ENCODE measurements at places on chromosomes 1 and 21.

DNA sequence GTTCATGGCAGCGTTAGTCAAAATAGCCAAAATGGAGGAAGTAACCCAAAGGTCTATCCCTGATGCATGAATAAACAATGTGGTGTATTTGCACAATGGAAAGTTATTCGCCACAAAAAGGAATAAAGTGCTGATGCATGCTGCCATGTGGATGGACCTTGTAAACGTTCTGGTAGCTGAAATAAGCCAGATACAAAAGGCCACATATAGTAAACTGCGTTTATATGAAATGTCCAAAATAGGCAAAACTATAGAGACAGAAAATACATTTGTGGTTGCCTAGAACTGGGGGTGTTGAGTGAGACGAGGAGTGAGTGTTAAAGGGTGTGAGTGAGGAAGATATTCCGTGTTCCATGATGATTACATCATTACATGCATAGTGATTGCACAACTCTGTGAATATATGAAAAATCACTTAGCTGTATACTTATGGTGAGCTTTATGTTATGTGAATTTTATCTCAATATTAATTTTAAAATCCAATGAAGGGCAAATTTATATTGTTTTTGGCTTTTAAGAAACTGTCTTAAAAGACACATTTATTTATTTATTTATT is 321.3 kb downstream of the KIF26B start:
- H3K4me3 ChIP-seq, result no peak overlapping the region
- no peak for DNase-seq
- no peaks in the 10 kb centered on the region for H3K4me1 ChIP-seq
- H3K36me3 ChIP-seq, result no peaks in the 10 kb centered on the region
- no peak overlapping the region for H3K27ac ChIP-seq

DNA sequence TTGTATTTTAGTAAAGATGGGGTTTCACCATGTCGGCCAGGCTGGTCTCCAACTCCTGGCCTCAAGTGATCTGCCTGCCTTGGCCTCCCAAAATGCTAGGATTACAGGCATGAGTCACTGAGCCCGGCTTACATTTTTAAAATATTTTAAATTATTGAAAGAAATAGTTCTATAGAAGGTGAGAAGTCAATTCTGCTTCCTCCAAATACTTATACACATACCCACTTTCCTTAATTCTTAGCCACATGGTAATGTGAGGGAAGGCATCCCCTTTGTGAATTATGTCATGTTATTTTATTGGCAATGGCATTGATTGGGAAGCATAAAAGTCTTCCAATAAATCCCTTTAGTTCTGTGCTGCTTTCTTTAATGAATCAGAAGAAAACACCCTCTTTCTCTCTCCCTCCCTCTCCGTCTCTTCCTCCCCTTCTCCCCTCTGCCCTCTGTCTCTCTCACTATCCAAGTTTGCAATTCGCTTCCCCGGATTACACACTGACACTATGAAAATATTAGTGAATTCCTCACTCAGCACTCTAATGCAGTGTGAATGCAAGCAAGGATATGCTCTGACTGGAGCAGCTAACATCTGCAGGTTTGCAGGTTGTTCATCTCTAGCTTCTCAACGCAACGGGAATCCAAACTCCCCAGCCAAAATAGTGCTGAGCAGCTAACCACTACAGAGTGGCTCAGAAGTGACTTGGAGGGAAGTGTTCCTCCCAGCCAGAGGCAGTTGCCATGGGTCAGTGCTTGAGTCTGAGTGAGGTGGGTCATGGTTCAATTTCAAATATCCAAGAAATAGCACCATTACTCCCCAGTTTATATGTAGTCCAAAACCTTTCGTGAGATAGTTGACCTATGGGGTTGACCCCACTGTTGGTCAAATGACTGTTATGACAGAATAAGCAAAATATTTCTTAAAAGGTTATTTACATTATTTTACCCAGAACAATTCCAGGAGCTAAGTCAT is 77.8 kb upstream of the CD55 start:
- H3K27me3 ChIP-seq, result no peaks in the 10 kb centered on the region
- no peaks in the 10 kb centered on the region for H3K36me3 ChIP-seq
- no peak for DNase-seq

DNA sequence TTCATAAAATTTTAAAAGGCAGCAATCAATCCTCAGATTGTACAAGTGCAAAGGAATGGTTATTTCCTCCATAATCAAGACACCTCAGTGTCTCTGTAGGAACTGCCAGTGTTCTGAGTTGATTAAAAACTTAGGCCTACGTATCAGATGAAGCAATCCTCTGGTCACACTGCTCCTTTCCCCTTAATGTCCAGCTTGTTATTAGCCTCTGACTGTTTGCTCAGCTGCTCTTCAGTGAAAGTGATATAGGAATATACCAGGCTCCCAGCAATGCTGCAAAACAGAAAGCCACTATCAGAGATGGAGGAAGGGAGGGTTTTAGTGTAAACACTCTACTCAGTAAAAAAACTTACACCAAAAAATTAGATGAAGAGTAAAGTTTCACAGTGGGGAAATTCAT is 49.8 kb downstream of the SLC35D1 start:
- no peak for DNase-seq
- no peaks in the 10 kb centered on the region for H3K27me3 ChIP-seq
- peaks cover 7% of the 10 kb centered on the region for H3K4me1 ChIP-seq
- peaks cover 79% of the 10 kb centered on the region for H3K36me3 ChIP-seq
- H3K27ac ChIP-seq, result no peak overlapping the region
- H3K4me3 ChIP-seq, result no peak overlapping the region

DNA sequence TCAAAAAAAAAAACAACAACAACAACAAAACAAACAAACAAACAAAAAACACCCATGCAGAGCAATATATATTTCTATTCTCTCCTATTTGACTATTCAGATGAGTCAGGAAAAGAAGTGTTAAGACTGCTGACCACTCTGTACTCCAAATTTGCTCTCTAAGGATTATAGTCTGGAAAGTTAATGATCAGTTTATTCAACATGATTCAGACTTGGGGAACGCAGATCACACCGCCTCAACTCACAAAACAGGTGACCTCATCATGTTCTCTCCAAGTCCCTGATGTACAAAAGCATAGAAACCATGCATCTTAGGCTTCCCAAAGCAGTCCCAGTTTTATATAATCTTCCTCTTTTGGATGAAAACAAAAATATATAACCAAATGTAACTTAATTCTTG is 51.9 kb upstream of the PRRC2C start:
- no peak overlapping the region for H3K27ac ChIP-seq
- DNase-seq, result no peak
- H3K27me3 ChIP-seq, result no peaks in the 10 kb centered on the region
- peaks cover 20% of the 10 kb centered on the region for H3K4me1 ChIP-seq

GRCh38 chr1:113945329-113945728 is 16.2 kb downstream of the HIPK1 start:
- H3K27ac ChIP-seq, result no peak overlapping the region
- peaks cover 60% of the 10 kb centered on the region for H3K36me3 ChIP-seq
- H3K4me3 ChIP-seq, result no peak overlapping the region
- H3K4me1 ChIP-seq, result peaks cover 75% of the 10 kb centered on the region

GRCh38 chr1:1082776-1083415 is 8.8 kb upstream of the RNF223 start:
- no peaks in the 10 kb centered on the region for H3K27me3 ChIP-seq
- peaks cover 18% of the 10 kb centered on the region for H3K36me3 ChIP-seq
- peaks cover 8% of the 10 kb centered on the region for H3K4me1 ChIP-seq

GRCh38 chr1:23625459-23625858 is 66.1 kb upstream of the RPL11 start:
- no peak for DNase-seq
- H3K27ac ChIP-seq, result no peak overlapping the region
- peaks cover 73% of the 10 kb centered on the region for H3K4me1 ChIP-seq
- H3K4me3 ChIP-seq, result no peak overlapping the region

DNA sequence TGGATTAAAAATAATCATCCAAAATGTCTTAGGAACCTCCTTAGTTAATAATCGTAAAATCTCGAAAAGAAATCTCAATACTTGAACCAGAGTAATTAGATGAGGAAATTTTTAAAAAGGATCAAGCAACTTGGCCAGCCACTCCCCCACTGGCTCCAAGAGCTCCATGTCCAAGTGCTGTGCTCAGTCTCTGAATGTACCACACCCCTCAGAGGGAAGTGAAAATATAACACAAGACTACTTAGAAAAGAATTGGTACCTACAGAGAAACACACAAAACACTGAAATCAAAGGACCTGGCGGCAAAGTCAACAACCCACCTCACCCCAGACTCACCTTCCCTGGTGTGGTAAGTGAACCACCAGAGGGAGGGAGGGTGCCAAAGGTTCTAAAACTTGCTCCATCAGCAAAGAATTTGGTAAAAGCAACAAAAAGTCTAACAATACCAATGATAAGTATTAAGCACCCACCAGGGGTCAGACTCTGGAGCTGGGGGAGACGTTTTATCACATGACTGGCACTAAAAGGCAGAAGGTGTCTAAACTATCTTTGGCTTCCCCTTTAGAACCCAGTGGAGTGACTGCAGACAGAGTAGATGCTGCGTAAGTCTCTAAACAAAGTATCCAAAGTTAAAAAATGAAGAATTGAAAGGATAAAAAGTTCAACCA is 14.0 kb downstream of the LBR start:
- no peak for DNase-seq
- H3K36me3 ChIP-seq, result peaks cover 97% of the 10 kb centered on the region
- H3K27me3 ChIP-seq, result no peaks in the 10 kb centered on the region
- peaks cover 11% of the 10 kb centered on the region for H3K4me1 ChIP-seq
- peak overlapping the region; percentile 35 for H3K27ac ChIP-seq
- H3K4me3 ChIP-seq, result no peak overlapping the region

DNA sequence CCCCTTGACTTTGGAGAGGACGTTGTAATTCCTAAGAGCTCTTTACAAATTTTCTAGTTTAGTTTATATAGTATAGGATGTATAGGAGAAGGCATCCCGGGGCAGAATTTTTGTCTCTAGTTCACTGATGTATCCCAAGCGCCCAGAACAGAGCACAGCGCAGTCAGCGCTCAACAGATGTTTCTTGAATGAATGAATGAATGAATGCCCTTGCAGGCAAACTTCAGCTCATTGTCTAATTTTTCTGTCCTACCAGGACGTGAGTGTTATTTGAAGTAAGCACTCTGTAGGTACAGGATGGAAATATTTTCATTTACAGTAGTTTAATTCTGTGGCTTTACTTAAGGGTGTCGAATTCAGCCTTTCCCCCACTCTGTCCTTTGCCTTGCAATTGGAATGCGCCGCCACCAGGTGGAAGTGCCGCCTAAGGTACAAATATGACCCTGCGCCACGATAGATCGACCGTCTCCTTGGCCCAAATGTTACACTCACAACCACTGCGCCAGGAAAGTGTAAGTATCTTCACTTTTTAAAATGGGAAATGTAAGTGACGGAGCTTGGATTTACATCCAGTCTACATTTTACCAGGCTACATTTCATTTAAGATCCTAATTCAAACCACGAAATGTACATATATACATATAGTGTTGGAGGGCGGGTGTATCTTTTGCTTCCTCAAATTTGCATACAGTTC is 910 bp upstream of the MRPL39 start:
- H3K27me3 ChIP-seq, result no peaks in the 10 kb centered on the region
- H3K27ac ChIP-seq, result peak overlapping the region; percentile 70
- H3K4me1 ChIP-seq, result peaks cover 39% of the 10 kb centered on the region
- DNase-seq, result peak; percentile 80

GRCh38 chr21:38937286-38937790 is 131.6 kb downstream of the ETS2 start:
- DNase-seq, result no peak
- H3K4me1 ChIP-seq, result peaks cover 16% of the 10 kb centered on the region
- H3K36me3 ChIP-seq, result no peaks in the 10 kb centered on the region
- peaks cover 2% of the 10 kb centered on the region for H3K27me3 ChIP-seq
- H3K4me3 ChIP-seq, result no peak overlapping the region
- no peak overlapping the region for H3K27ac ChIP-seq
